Stimulated activated CD8-positive, alpha-beta memory T cell treated with anti-CD3 and anti-CD28 coated beads, Interleukin-4, amount 100 ng/mL, for 1 hour (primary cell): ENCODE measurements at places on chromosomes 3 and 15.

- no peak for DNase-seq
Measured at GRCh38 chr3:25448750-25449692, 21.0 kb downstream of the RARB start.

DNA sequence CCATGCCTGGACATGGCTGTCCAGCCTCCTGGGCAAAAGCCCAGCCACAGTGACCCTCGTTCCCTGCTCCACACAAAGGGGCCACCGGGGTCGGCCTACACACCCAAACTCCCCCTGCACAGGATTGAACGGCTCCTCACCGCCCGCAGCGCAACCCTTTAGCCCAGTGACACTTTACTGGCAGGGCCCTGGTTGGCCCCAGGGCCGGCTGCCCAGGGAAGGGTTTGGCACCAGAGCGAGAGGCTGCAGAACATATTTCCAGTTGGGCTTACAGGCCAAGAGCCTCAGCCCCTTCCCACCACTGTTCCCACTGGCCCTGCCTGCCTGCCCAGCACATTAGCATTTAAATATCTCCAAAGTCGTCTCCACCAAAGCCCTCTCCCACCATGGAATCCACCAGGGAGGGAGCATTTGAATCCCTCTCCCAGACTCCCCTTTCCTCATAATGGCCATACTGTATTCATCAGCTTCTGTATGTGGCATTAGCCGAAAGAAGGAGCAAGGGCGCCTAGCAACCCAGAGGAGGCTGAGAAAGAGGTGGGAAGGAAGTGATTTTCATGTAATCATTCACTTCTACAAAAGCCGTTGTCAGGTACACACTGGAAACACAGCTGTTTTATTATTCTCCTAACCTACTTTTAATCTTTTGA, 85.4 kb downstream of the SLC6A11 start:
- no peak for DNase-seq

DNA sequence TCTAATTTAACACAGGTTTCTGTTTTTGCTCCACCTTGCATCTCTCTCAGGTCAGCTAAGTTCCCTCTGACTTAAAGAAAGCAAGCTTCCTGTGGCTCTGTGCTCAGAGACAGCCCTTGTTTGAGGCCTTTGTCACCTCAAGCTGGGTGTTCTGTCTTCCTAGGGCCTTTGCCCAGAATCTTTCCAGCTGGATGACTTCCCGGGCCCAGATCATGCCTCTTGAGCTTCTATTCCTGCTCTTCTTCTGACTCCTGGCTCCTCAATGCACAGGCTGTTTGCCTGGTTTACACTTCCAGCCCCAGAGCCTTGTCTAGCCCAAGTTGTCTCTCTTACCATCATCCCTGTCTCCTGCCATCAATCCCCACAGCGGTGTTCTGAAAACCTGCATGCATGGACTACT, 300.6 kb downstream of the VPS13C start:
- no peak for DNase-seq

GRCh38 chr3:60053526-60054265, 1003.9 kb upstream of the CFAP20DC start:
- DNase-seq: no peak

DNA sequence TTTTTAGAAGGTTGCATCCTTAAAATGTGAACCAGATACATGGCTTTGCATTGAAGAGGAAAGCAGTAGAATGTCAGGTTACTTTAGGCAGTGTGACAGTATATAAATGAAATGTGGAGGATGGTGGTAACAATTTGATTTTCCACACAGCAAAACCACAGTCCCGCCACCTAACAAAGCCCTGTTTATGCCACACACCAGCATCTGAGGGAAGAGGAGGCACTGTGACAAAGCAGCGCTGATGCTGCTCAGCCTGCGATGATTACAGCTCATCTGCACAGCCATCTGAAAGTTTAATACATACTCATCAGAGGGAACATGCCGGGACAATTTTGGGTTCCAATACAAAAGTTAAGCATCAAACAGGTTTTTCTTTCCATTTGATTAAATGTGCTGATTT, 8.9 kb downstream of the RNF7 start:
- DNase-seq: no peak

DNA sequence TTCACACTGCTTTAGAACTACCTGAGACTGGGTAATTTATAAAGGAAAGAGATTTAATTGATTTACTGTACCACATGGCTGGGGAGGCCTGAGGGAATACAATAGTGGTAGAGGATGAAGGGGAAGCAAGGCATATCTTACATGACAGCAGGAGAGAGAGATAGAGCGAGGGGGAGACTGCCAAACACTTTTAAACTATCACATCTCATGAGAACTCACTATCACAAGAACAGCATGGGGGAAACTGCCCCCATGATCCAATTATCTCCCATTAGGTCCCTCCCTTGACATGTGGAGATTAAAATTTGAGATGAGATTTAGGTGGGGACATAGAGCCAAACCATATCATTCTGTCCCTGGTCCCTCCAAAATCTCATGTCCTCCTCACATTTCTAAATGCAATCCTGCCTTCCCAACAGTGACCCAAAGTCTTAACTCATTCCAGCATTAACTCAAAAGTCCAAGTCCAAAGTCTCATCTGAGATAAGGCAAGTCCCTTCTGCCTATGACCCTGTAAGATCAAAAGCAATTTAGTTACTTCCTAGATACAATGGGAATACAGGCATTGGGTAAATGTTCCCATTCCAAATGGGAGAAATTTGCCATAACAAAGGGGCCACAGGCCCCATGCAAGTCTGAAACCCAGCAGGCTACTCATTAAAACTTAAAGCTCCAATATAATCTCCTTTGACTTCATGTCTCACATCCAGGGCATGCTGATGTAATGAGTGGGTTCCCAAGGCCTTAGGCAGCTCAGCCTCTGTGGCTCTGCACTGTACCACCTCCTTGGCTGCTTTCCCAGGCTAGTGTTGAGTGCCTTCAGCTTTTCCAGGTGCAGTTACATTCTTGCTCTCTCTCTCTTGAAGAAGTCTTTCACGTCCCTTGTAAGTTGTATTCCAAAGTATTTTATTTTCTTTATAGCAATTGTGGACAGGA, 481.7 kb upstream of the TGFBR2 start:
- DNase-seq: no peak

DNA sequence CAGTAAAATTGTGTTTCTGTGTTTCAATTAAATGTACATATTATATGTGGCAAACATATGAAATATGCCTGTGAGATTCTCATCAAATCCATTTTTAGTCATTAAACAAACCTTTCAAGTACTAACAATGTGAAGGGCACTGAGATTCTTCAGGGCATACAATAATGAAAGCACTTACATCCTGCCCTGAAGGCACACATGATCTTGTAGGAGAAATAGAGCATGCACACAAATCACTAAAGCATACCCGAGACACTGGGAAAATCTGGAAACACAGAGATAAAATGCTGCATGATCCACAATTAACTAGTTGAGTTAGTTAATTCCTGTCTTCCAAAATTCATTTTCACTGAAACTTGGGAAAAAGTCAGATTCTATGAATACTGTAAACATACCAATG, 810.5 kb upstream of the NECTIN3 start:
- no peak for DNase-seq

DNA sequence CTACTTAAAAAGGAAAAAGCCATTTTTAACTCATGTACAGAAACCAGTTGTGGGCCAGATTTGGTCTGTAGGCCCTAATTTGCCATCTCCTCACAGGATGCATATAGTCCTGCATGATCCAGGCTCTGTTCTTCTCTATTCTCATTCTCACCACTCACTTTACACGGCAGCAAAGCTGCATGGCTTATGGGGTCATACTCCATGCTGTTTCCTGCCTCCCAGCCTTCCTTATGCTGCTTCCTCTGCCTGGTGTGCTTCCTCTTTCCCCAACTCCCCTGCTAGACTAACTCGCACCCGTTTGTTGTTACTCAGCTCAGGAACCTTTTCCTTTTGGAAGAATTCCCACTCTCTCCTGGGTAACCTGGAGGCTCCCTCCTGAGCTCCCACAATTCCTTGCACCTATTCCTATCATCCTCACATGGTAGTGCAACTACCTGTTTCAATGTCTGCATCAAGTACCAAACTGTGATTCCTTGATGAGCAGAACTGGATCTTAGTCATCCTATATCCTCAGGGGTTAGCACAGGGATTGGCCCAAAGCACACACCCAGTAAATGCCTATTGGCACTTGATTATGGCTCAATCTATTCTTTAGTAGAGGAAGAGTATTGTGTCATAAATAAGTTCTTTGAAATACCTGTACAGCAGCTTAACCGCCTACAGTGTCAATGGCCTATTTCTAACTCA, 172.1 kb upstream of the MITF start:
- no peak for DNase-seq

DNA sequence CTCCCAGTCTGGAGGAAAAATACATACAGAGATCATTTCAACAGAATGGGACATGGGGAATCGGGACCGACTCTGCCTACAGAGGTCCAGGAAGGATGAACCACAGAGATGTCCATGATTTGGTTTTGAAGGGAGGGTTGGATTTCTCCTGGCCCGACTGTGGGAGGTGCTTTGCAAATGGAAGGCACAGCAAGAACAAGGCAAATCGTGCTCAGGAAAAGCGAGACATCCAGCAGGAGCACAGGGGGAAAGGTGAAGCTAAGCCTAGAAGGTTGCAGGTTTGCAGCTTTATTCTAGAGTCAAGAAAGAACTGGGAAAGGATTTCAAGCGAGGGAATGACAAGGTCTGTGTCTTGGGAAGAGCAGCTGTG, 181.9 kb downstream of the OPA1 start:
- DNase-seq: no peak

- no peak for DNase-seq
Measured at GRCh38 chr3:177379045-177379444, 181.8 kb upstream of the TBL1XR1 start.

GRCh38 chr3:127711021-127711695, 38.4 kb downstream of the ABTB1 start:
- DNase-seq: no peak

DNA sequence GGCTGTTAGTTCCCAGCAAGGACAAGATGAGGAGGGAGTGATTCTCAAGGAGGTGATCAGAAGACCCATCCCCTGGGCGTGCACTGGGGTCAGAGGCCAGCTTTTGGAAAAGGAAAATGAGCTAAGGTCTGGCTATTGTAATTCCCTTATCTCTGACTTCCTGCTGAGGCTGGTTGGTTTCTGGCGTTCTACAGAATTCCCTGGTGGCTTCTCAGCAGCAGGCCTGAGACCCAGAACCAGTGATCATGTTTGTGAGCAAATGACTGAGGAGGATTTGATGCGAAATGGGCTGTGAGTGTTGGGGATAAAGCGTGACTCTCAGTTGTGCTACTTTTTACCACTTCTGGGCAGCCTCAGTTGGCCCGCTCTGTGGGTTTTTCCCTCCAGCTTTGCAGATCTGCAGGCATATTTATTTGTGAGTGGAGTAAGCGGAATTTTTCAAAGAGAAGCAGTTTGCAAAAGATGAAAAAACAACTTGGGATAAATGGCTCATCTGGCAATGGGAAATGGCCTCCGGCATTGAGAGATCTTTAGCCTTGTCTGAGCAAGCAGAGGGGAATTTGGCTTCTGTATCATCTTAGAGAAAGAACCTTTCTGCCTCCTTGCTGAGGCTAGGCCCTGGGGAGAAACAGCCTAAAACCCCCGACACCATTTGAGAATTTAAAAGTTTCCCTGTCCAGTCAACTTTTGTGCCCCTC, 102.7 kb downstream of the SLCO3A1 start:
- DNase-seq: no peak

DNA sequence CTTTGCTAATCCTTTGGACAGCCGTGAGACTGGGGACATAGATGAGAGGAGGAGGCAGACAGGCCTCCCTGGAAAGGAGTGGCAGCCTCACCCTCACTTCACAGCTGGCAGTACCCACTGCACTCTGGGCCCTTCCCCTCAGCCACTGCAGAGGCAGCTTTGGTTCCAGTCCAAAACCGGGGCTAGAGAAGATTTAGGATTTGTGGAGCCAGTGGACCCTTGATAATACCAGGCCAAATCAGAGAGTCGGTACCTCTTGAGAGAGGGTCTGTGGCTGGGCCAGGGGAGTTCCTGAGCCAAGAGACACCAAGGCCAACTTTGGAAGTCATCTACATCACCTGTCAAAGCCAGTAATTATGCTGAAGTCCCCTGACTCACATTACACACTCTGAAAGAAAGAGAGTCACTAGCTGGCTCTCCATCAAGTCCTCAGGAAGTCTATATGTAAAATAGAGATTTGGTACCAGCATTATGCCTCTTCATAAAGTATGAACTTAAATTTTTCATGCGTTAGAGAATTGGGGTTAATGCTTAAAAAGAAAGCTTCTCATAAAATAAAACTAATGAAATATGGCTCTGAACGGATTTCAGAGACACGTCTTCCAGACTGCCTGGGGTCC, 244.1 kb upstream of the SEMA6D start:
- no peak for DNase-seq

- DNase-seq: no peak
Measured at GRCh38 chr3:142530296-142530695, 48.2 kb downstream of the ATR start.

- DNase-seq: no peak
Measured at GRCh38 chr15:74269362-74270035, 33.4 kb downstream of the CCDC33 start.

DNA sequence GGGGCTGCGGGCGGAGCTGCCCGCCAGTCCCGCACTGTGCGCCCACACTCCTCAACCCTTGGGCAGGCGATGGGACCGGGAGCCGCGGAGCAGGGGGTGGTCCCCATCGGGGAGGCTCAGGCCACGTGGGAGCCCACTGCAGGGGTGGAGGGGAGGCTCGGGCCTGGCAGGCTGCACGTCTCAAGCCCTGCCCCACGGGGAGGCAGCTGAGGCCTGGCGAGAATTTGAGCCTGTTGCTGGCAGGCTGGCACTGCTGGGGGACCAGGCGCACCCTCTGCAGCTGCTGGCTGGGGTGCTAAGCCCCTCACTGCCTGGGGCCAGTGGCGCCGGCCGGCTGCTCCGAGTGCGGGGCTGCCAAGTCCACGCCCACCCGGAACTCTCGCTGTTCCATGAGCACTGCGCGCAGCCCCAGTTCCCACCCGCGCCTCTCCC, 34.3 kb downstream of the NKIRAS1 start:
- no peak for DNase-seq

GRCh38 chr3:19446138-19446537, 297.8 kb downstream of the KCNH8 start:
- no peak for DNase-seq

- no peak for DNase-seq
Measured at GRCh38 chr3:72232777-72233176, 447.8 kb upstream of the PROK2 start.

DNA sequence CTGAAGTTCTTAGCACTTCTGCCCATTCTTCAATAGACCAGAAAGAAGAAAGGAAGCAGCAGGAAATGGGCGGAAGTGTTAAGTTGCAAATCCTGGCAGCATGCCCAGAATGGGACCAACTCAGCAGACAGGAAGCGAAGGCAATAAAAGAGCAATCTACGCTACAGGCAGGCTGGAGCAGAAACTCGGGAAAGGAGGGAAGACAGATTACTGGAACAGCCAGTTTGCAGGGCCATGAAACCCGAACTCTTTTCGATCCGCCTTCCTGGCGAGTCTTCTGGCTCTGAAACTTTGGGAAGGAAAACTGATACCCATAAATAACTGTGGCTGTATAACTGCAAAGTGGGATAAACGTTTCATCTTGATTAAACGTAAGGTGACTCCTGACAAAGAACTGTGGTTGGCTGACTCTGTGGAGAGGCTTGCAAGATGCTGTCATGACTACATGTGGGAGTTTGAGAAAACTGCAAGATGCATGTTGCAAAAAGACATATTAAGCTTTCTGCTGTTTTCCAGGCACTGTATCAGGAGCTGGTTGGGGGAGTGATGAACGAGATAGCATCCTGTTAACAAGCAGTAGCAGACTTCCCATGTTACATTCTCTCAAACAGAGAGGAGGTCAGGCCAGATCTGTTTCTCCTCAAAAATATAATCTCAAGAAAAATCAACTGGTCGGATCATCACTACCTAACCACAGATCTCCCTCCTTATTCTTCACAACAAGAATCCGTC, 67.8 kb downstream of the FMN1 start:
- no peak for DNase-seq
